ENCODE measurements at places on chromosomes 3 and 15. TPM values are rescaled to one million over a fixed set of nuclear protein-coding genes. Genes with fewer than 3 reads are reported as not detected.

The CPN2 gene
- not detected for total RNA-seq

The DNAH12 gene
- 0.05 TPM for total RNA-seq

The STAC gene
- 0.19 TPM for total RNA-seq

The ABHD10 gene
- total RNA-seq: 10.3 TPM

The EID1 gene
- total RNA-seq: 73.9 TPM

The C3orf80 gene
- total RNA-seq: not detected

Data from psoas muscle (tissue), 8 donors.